Stimulated activated CD8-positive, alpha-beta memory T cell treated with anti-CD3 and anti-CD28 coated beads, Interleukin-2, amount 100 ng/mL, for 48 hours (primary cell): ENCODE measurements at places on chromosomes 12 and 14.

GRCh38 chr14:96246539-96246847 lies 9.5 kb upstream of the BDKRB1 start:
- DNase-seq = no peak

DNA sequence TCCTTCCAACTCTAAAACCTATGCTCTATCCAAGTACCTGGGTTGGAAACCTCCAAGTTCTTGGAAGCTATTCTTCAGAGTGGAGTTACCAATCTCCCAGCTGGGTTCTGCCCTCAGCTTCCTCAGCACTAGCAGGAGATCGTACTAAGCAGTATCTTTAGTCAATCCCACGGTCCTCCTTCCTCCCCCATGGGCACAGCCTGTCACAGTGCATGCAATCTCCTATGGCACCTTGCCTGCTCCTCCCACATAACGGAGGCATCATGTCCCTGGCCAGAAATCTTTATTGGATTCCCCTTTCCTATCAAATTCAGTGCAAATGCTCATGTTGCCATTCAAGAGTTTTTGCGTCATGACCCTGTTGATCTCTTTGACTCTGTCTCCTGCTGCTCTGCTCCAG lies 5.4 kb upstream of the LPAR5 start:
- no peak for DNase-seq

GRCh38 chr14:105153739-105154475 lies 14.7 kb downstream of the JAG2 start:
- no peak for DNase-seq

DNA sequence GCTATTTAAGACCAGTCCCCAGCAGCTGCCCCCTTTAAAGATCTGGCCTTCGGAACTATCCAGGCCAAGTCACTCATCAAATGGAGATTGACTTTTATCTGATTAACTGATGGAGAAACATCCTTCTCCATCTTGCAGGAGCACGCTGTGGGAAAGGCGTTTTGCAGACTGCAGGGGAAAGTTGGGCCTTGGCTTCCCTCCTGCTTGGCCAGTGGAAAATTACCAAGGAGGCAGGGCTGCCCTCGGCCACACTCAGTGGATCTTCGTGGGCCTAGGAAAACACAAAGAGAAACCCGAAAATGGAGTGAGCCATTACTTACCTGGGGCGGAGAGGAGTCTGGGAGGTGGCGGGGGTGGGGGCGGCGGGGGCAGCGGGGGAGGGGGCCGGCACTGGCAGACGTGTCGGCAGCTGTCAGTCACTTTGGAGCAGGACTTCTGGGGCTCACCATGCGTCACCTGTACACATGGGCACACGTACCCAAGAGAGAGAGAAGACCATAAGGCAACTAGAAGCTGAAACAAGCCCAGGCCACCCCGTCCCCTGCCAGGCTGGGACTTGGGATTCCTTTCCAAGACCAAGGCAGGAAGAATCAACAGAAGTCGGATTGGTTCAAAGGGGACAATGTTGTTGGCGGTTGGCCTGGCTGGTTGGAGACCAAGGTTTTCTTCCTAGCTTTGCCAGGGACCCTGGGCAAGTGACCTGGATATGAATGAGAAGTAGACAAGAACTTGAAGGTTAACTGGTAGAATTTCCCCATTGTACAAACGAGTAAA lies 9.2 kb downstream of the PRIMA1 start:
- no peak for DNase-seq

DNA sequence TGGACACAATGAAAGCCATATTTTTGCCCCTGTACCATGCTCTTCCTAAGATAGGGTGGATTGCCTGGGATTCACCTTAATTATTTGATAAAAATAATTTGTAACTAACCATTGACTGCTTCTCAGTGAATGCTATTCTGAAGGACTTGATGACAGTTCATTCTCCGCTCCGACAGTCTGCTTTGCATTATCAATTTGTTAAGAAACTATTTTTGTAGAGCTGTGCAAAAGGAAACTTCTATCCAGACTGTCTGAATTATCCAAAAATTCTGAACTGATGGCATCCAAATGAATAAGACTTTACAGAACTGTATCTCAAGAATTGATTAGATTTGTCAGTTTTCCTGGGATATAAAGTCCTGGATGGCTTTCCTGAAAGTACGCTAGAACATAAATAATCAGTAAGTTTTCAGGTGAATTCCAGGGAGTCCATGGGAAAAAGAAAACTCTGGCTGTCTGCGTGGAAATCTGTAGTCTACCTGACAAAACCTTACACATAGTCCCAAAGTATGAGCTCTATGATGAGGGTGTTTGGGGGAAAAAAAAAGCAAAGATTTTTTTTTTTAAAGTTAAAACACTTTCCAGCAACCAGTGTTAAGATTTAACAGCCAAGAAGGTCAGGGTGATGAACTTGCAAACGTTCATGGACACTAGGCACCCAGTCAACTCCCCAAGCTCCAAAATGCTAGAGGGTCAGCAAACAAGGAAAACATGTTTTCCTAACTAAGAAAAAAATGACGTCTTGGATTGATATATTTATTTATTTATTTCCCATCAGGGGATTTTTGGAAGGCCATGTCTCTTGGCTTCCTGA lies 291.1 kb upstream of the TBX3 start:
- no peak for DNase-seq

GRCh38 chr14:46951103-46951502 lies 299.5 kb upstream of the RPL10L start:
- DNase-seq = no peak

GRCh38 chr12:43066471-43066870 lies 476.9 kb upstream of the PRICKLE1 start:
- DNase-seq = no peak
